ENCODE measurements at places on chromosomes 5 and 9.

GRCh38 chr5:94793113-94793815, 174.8 kb downstream of the SLF1 start:
- no peak for DNase-seq

GRCh38 chr9:82993856-82994605, 68.9 kb downstream of the RASEF start:
- no peak for DNase-seq

DNA sequence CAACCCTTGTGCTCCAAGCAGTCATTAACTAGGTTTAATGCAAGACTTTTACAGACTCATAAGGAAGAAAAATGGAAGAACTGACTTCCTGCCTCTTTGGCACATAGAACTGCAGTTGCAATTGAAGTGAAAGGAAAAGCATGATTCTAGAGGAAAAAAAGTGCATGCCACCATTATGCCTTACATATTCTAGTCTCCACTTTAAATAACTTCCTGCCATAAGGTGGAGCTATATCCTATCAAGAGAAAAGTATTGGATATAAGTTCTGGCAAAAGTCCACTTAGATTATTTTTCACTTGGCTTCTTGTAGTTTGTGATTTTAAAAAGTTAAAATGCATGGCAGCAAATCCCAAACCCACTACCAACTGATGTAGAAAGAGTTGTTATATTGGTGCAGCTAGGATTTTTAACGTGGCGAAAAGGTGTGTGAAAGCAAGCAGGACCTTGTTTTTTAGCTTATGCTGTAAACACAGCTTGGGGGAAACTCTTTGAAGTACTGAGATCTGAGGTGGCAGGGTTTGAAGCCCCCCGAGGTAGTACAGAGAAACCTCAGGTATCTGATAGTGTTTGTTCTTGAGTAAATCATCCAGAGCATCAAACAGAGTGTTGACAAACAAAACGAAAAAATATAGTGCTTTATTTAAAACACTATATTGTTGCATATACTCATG, 117.9 kb downstream of the ANXA1 start:
- DNase-seq: no peak

GRCh38 chr5:134578578-134579283, 53.3 kb downstream of the JADE2 start:
- no peak for DNase-seq

GRCh38 chr5:98519571-98519970, 253.9 kb upstream of the RGMB start:
- DNase-seq: no peak

- no peak for DNase-seq
Measured at GRCh38 chr5:38465061-38465460, 91.4 kb downstream of the LIFR start.

- DNase-seq: no peak
Measured at GRCh38 chr9:86275962-86276361, 6.4 kb downstream of the ISCA1 start.

DNA sequence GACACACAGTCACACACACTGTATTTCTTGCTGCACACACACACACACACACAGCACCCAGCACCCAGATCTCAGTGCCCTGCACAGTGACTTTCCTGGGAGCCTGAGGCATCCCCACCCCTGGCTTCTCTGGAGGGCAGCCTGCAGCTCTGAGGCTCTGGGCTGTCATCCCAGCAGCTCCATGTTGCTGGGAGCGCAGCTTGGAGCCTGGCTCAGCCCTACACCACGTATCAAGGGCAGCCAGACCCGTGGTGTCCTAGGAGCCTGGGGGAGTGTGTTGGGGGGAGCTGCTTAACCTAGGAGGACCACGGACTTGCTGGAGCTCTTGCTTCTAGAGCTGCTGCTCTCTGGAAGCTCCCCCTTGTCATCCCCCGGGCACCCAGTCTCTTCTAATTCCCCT, 5.2 kb downstream of the IER5L start:
- no peak for DNase-seq

DNA sequence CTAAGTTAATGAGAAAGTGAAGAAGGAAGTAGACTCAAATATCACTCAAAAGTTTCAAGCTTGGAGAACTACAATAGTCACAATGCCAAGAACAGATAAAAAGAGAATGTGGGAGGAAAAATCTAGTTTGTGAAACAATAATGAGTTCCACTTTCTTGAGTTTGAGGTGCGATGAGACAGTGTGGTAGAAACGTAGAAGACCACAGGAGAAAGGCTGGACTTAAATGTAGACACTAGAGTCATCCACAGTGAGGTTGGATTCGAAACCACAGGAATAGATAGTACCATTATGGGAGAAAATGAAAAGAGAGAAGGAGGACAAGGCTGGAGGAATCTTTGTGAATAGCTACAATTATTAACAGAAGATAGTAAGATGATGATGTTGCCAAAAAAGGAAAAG, 141.1 kb upstream of the LRRTM2 start:
- no peak for DNase-seq

All from stimulated activated CD8-positive, alpha-beta memory T cell treated with anti-CD3 and anti-CD28 coated beads, Interleukin-4, amount 100 ng/mL, for 24 hours (primary cell).